ENCODE measurements at places on chromosomes 5 and 9.

DNA sequence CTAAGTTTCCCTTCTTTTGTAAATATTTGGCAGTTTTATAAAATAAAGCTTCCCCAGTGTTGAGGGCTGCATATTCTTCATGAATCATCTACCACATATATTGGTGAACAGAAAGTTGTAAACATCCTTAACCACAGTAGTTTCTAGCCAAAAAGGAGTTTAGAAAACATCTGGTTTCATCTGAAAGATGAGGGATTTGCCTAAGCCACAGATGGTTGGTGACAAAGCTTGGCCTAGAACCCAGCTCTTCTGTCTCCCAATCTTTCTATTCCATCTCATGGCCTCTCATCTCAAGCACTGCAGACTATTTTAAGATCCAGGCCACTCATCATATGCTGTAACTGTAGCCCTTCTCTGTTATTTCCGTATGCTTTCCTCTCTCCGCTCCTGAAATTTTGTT, 232.3 kb upstream of the TRPM3 start:
- no peak for DNase-seq

- DNase-seq: no peak
Observed at GRCh38 chr9:110799396-110799795, 130.8 kb downstream of the MUSK start.

DNA sequence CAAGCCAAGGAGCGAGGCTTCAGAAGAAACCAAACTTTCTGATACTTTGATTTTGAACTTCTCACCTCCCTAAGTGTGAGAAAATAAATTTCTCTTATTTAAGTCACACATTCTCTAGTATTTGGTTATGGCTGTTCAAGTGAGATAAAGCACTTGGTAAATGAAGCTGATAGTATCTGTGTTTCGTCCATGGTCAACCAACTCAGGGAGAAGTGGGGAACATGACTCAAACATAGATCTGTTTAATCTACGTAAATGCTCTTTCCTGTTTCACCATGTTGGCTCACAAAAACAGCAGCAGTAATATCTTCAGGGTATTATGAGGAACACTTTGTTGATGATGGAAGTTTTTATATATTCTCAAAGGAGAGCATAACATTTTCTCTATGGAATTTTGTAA, 2167.2 kb upstream of the C9orf72 start:
- no peak for DNase-seq

GRCh38 chr5:113331209-113331551, 103.6 kb downstream of the TSSK1B start:
- no peak for DNase-seq

DNA sequence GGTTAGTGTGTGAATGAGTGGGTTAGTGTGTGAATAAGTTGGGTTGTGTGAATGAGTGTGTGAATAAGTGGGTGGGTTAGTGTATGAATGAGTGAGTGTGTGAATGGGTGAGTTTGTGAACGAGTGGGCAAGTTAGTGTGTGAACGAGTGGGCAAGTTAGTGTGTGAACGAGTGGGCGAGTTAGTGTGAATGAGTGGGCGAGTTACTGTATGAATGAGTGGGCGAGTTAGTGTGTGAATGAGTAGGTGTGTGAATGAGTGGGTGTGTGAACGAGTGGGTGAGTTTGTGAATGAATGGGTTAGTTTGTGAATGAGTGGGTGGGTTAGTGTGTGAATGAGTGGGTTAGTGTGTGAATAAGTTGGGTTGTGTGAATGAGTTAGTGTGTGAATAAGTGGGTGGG, 34.7 kb downstream of the NKD2 start:
- no peak for DNase-seq

GRCh38 chr9:75612205-75612604, 278.3 kb upstream of the PCSK5 start:
- no peak for DNase-seq

DNA sequence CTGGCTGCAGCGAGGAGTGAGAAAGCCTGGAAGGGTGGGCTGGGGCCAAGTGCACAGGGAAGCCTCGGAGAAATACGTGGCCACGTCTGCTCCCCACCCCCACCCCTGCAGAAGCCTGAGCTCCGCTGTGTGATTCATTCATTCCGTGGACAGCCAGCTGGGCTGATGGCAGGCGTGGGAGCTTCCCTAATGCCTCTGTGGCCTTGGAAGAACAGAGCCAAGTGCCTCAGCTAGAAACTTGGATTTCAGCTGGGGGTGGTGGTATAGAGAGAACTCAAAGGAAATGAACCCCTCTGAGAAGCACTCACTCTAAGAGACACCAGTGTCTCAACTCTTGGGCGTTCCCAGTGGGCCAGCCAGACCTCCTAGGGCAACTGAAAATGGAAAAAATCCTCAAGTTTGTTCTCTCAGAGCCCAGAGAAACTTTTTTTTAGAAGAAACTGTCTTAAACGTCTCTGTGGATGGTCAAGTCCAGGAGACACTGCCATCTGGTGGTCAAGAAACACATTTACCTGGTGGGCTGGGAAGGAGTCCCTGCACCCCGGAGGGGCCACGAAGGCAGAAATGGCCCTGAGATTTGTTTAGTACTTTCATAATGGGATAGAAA, 18.0 kb downstream of the ATOX1 start:
- DNase-seq: no peak

- DNase-seq: peak; percentile 70
Observed at GRCh38 chr5:132064738-132065331, 4.4 kb downstream of the IL3 start.

DNA sequence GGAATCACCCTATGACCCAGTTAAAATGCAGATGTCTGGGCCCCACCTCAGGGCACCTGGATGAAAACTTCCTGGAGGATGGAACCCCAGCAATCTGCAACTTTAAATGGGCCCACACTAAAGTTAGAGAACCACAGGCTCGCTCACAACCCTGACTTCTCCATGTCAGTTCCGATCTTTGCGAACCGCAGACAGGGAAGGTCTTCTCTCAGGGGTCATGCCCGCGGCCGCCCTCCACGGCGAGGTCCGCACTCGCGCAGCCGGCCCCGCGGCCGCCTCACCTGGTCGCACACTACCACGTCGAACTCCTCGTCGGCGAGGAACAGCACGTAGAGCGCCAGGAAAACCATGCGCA, 499 bp downstream of the ALG2 start:
- no peak for DNase-seq

DNA sequence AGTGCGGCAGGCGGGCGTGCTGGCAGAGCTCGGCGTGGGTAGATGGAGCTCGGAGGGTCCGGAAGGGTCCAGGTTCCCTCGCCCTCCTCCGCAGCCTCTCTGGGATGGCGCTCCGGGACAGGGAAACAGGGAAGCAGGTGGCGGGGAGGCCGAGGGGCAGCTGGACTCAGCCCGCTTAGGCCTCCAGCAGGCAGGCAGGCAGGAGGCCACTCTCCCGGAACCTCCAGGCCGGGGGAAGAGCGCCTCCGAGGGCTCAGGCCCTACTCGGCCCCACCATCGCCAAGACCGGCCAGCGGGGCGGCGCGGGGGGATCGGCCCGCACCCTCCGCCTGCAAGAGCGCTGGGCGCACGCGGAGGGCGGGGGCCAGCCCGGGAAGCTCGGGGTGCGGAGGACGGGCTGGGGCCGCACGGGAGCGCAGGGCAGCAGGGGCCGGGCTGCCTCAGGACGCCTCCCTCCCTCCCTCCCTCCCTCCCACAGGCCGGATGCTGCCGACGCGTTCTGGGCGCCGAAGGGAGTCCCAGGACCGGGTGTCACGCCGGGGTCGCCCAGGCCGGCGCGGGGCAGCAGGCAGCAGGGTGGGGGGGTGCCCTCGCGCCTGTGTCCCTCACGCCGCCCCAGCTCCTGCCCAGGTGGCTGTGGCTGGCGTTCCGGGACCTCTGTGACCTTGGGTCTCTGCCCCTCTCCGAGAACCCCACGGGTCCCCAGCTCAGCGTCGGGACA, 977 bp downstream of the MGAT4B start:
- no peak for DNase-seq

DNA sequence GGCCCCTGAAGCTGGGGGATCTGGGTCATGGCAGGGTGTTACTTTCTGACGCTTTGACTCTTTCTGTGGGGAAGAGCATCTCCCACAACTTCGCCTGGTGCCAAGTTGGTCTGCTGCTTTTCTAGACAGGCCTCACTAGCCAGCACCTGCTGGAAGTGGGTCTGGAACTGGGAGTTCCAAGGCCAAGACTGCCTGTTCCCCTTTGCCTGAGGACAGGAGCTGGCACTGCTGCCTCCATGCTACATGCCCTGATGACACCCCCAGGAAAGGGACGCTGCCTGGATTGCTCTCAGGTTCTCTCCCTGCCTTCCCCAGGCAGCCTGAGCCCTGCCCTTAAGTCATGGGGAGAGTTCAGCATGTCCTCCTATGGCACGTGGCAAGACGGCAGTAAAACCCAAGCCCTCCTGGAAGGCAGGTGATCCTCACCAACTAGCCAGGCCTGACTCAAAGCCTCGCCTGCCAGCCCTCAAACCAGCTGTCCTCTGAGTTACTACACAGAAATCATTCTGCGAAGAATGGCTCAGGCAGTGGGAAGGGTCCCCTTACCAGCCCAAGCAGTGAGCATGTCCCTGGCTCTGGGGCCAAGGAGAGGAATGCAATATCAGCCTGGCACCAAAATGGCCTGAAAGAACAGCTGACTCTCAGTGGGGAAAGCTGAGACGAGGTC, 35.8 kb downstream of the SEC61B start:
- no peak for DNase-seq

GRCh38 chr9:101739311-101739710, 864 bp upstream of the GRIN3A start:
- no peak for DNase-seq
